ENCODE measurements at places on chromosomes 12 and 14.

GRCh38 chr14:64220466-64220865 is 73.7 kb downstream of the ESR2 start:
- H3K27me3 ChIP-seq, result no peaks in the 10 kb centered on the region
- peaks cover 43% of the 10 kb centered on the region for H3K36me3 ChIP-seq
- H3K4me1 ChIP-seq, result peaks cover 44% of the 10 kb centered on the region
- peak overlapping the region; percentile 47 for H3K4me3 ChIP-seq
- peak overlapping the region; percentile 73 for H3K27ac ChIP-seq

DNA sequence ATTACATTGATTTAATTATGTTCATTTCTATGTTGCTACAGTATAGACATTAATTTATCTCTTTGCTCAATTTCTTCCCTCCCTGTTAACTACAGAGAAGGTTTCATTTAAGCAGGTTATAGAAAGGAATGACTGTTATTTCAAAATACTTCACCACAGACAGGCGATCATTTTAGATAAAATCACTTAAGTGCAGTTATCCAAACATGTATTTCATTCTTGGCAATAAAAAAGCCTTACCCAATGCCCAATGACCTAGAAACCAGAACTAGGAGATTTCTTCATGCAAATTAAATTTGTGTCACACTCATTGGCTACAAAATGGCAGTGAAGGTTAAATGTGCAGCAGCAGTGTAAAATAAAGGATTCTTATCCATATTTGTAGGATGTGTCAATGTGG is 266.4 kb downstream of the KCNH5 start:
- H3K4me1 ChIP-seq, result no peaks in the 10 kb centered on the region
- no peak for DNase-seq
- H3K4me3 ChIP-seq, result no peak overlapping the region
- no peaks in the 10 kb centered on the region for H3K27me3 ChIP-seq
- H3K27ac ChIP-seq, result no peak overlapping the region

- peaks cover 2% of the 10 kb centered on the region for H3K4me1 ChIP-seq
- no peak overlapping the region for H3K4me3 ChIP-seq
- peaks cover 3% of the 10 kb centered on the region for H3K27me3 ChIP-seq
- DNase-seq, result no peak
Measured at GRCh38 chr12:95739561-95740313, 50.8 kb downstream of the NTN4 start.

GRCh38 chr12:75587340-75588106 is 76.1 kb upstream of the KRR1 start:
- DNase-seq, result no peak
- no peaks in the 10 kb centered on the region for H3K36me3 ChIP-seq
- no peaks in the 10 kb centered on the region for H3K4me1 ChIP-seq
- no peak overlapping the region for H3K4me3 ChIP-seq
- peaks cover 13% of the 10 kb centered on the region for H3K27me3 ChIP-seq

GRCh38 chr12:459430-460258 is at the start of gene B4GALNT3:
Gene B4GALNT3, plus strand, starts transcription at chr12:459939. Its CDS starts 438 bp downstream, at chr12:460377.
- H3K27me3 ChIP-seq, result peaks cover 54% of the 10 kb centered on the region
- H3K36me3 ChIP-seq, result no peaks in the 10 kb centered on the region
- DNase-seq, result no peak
- H3K4me3 ChIP-seq, result peak within 1 kb of the TSS; percentile 78
- peaks cover 6% of the 10 kb centered on the region for H3K4me1 ChIP-seq

GRCh38 chr12:123713398-123713797 is 1.2 kb downstream of the ATP6V0A2 start:
- peak overlapping the region; percentile 93 for H3K27ac ChIP-seq
- peaks cover 12% of the 10 kb centered on the region for H3K36me3 ChIP-seq
- H3K4me3 ChIP-seq, result peak overlapping the region; percentile 95
- peaks cover 44% of the 10 kb centered on the region for H3K4me1 ChIP-seq

GRCh38 chr14:69593018-69593677 is 18.2 kb upstream of the SUSD6 start:
- H3K27ac ChIP-seq, result no peak overlapping the region
- peaks cover 12% of the 10 kb centered on the region for H3K4me1 ChIP-seq
- H3K27me3 ChIP-seq, result no peaks in the 10 kb centered on the region
- H3K4me3 ChIP-seq, result peak overlapping the region; percentile 11
- no peak for DNase-seq

DNA sequence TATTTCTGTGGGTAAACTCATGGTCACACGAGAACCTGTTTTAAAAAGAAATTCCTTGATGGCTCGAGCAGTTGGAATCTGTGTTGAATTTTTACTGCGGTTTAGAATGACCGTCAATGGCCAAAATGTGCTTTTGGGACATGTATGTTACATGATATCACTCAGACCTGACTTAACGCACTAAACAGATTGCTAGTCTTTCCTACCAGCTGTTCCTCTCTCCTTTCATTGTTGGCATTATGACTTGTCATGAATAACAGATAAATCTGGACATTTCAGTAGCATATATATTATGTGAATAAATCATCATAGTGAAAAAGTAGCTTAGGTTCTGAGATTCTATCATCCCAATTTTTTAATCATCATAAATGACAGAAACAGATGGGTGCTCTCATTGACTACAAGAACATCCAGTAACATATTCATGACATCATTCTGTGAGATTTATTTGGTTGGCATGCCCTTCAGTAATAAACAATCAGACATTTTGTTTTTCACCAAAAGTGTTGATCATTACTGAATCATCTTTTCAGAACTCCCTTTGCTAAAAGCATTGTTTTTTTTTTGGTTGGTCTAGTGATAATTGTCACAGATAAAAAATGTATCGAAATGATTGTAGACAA is 57.9 kb upstream of the NAV3 start:
- H3K4me1 ChIP-seq, result no peaks in the 10 kb centered on the region
- DNase-seq, result no peak
- no peak overlapping the region for H3K4me3 ChIP-seq
- H3K27me3 ChIP-seq, result no peaks in the 10 kb centered on the region

DNA sequence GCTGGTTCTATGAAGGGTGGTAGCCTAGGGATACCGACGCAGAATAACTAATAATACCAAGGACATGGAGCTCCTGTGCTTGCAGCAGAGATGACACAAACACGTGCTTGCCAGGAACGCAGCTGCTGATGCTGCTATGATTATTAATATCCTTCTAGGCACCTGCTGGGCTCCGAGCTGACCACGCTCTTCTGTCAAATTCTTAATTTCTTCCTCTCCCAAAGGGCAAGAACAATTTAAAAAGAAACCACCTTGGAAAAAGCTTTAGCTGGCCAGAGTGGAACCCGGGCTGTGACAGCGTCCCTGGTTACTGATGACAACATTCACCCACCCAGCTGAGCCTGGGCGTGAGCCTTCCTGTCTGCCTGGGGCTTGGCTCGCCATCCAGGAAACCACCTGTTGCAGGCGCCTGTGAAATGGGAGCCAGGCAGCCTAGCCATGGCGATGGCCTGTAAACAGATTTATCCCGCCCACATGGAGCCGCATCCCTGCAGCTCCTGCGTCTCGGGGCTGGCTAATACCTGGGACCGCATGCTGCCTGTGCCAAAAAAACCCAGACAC is 28.8 kb downstream of the CLMN start:
- peaks cover 14% of the 10 kb centered on the region for H3K36me3 ChIP-seq
- peak overlapping the region; percentile 60 for H3K4me3 ChIP-seq
- peak overlapping the region; percentile 20 for H3K27ac ChIP-seq
- no peaks in the 10 kb centered on the region for H3K27me3 ChIP-seq

GRCh38 chr12:76303989-76304460 is 44.2 kb downstream of the BBS10 start:
- no peaks in the 10 kb centered on the region for H3K36me3 ChIP-seq
- H3K4me3 ChIP-seq, result no peak overlapping the region

GRCh38 chr14:35254736-35255135 is 37.4 kb upstream of the PSMA6 start:
- peaks cover 26% of the 10 kb centered on the region for H3K4me1 ChIP-seq
- peak overlapping the region; percentile 85 for H3K27ac ChIP-seq
- peak overlapping the region; percentile 33 for H3K4me3 ChIP-seq
- DNase-seq, result peak; percentile 66
- H3K36me3 ChIP-seq, result peaks cover 11% of the 10 kb centered on the region

DNA sequence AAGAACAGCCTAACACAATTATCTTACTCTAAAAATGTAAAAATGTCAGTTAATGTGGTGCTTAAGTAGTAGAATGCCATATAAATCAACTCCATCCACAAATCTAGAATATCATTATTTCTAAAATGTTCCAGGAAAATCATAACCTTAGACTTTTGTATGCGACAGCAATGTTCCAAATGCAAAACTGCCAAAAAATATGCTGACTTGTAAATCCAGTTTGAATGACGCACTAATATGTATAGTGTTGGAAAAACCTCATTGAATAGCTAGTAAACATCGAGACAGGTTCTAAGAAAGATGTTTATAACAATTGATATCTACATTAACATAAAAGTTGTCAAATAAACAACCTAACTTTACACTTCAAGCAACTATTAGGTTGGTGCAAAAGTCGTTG is 469.1 kb upstream of the PRICKLE1 start:
- no peaks in the 10 kb centered on the region for H3K36me3 ChIP-seq
- H3K4me3 ChIP-seq, result no peak overlapping the region
- no peak overlapping the region for H3K27ac ChIP-seq
- H3K4me1 ChIP-seq, result no peaks in the 10 kb centered on the region
- no peak for DNase-seq

GRCh38 chr12:127267128-127267527 is 999.8 kb upstream of the TMEM132C start:
- no peak overlapping the region for H3K27ac ChIP-seq
- H3K4me3 ChIP-seq, result no peak overlapping the region
- no peaks in the 10 kb centered on the region for H3K27me3 ChIP-seq
- H3K4me1 ChIP-seq, result no peaks in the 10 kb centered on the region
- H3K36me3 ChIP-seq, result no peaks in the 10 kb centered on the region
- no peak for DNase-seq

DNA sequence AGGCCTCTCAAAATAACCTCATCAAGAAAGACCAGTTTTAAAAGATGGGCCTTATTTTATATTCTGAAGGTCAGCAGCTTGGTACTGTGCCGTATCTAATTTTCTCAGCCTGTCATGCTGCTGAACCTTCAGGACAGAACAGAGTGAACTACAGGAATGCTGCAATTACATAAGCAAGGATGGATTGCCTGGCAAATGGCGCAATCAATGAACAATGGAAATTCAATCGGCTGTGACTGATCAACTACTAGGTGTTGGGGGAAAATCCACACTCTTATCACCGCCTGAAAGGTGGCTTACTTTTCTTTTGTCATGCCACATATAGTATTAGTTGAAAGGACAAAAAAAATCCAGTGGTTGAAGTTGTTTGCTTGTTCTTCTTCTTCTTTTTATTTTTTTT is 8.5 kb downstream of the ACSS3 start:
- no peaks in the 10 kb centered on the region for H3K4me1 ChIP-seq
- no peak for DNase-seq
- H3K36me3 ChIP-seq, result no peaks in the 10 kb centered on the region

DNA sequence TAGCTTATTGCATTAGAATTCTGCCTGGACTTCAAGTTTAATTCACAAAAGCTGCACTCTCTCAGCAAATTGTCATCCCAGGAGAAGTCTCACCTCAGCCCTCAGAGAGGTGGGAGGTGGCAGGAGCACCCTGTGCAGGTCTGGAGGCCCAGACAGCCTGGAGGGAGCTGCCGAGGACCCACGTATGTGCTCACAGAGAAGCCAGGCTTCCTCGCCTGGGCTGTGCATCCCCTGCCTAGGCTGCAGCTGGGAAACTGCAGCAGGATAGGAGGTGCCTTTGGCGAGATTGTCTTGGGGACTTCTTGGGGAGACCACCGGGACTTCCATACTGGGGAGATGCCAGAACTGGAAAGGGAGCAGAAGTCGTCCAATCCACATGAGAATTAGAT is 8.8 kb downstream of the CPNE6 start:
- H3K27ac ChIP-seq, result no peak overlapping the region
- no peak overlapping the region for H3K4me3 ChIP-seq
- DNase-seq, result no peak

- H3K4me1 ChIP-seq, result peaks cover 62% of the 10 kb centered on the region
- H3K36me3 ChIP-seq, result peaks cover 2% of the 10 kb centered on the region
- no peaks in the 10 kb centered on the region for H3K27me3 ChIP-seq
- DNase-seq, result peak; percentile 68
Measured at GRCh38 chr14:51873221-51873893, 12.9 kb downstream of the GNG2 start.

DNA sequence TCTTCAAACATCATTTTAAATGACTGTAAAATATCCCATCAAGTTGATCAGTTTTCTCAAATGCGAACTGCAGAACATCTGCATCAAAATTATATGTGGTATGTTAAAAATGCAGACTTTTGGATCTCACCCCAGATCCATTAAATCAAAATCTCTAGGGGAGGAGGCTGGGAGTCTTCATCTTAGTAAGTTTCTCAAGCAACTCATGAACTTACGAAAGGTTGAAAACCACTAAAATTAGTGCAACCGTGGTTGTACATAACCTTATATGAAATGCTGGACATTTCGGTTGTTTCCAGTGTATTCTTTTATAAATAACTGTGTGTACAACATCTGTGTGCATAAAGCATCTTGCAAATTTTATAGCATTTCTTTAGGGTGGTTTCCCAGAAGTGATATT is 39.2 kb downstream of the ZFP36L1 start:
- H3K4me1 ChIP-seq, result peaks cover 26% of the 10 kb centered on the region
- DNase-seq, result no peak
- H3K27ac ChIP-seq, result no peak overlapping the region
- H3K4me3 ChIP-seq, result no peak overlapping the region

DNA sequence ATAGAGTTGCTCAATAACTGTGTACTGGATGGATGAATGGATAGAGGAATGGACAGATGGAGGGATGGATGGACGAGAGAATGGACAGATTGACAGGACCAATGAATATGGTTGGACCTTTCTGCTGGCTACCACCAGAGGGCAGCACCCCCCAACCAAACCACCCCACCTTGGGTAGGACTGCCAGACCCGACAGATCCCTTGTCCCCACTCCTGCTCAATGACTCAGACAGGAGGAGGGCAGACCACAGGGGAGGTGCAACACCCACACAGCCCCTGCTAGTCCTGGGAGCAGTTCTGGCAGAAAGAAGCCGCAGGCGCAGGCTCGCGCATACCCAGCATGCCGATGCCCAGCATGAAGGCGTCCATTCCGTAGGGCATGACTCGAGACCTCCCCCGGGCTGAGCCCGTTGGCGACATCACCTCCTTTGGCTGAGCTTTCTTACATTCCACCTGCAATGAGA is 12.4 kb downstream of the MSI1 start:
- no peaks in the 10 kb centered on the region for H3K36me3 ChIP-seq
- H3K4me3 ChIP-seq, result no peak overlapping the region
- peak; percentile 56 for DNase-seq
- peaks cover 61% of the 10 kb centered on the region for H3K27me3 ChIP-seq

DNA sequence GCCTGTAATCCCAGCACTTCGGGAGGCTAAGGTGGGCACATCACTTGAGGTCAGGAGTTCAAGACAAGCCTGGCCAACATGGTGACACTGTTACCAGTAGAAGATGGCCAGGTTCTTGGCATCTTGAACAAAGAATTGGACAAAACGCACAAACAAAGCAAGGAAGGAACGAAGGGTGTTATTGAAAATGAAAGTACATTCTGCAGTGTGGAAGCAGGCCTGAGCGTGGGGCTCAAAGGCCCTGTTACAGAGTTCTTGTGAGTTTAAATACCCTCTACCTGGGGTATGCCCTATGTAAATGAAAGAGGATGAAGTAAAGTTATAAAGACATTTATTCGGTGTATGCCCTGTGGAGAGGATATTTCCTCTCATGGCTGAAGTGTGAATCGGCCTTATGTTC is 20.8 kb upstream of the CDK17 start:
- peak overlapping the region; percentile 69 for H3K4me3 ChIP-seq
- DNase-seq, result no peak
- H3K36me3 ChIP-seq, result no peaks in the 10 kb centered on the region
- peak overlapping the region; percentile 84 for H3K27ac ChIP-seq
- H3K27me3 ChIP-seq, result no peaks in the 10 kb centered on the region

Data from stimulated activated naive B cell treated with anti-CD40 and anti-IgM and Interleukin-4, amounts not matched to agents 10 μg/mL and 1 μg/mL and 100 μg/mL, for 72 hours (primary cell).